Lower lobe of right lung (tissue), 2 donors: ENCODE measurements at places on chromosomes 2 and 18. TPM values are rescaled to one million over a fixed set of nuclear protein-coding genes. Genes with fewer than 3 reads are reported as not detected.

GRCh38 chr2:237859533-237860272 is at the start of gene RAMP1:
TSS of gene RAMP1 (plus strand) at chr2:237859623. CDS start at chr2:237859676, 53 bp downstream.
- DNase-seq, result no peak

Gene CELF4
- 0.38 TPM for total RNA-seq

DNA sequence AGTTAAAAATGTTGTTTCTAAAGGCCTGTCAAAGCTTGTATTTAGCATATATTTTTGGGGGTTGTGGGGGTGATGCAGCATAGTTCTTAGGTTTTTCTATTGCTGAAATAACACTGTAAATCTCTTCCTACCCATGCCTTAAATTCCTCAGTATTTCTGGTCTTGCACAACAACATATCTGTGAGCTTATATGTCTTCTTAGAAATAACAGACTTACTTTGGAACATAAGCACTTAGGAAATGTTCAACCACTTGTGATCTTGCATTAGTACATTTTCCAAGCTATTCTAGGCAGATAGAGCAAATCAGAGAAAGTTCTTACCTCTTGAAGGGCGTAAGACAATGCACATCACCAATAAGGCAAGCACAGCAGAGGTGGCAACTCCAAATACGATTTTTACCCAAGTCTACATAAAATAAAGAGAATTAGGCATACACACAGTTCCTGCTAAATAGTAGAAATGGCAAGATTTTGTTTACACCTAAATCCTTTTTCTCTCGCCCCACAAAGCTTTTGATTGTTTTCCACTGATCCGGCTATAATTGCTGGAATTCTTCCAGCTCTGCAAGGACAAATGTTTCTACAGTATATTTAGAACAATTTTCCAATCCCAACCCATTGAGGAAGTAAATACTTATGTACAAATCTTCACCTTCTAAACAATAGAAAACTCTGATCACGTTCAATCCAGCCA is 512 bp downstream of the FAP start:
- DNase-seq, result no peak

DNA sequence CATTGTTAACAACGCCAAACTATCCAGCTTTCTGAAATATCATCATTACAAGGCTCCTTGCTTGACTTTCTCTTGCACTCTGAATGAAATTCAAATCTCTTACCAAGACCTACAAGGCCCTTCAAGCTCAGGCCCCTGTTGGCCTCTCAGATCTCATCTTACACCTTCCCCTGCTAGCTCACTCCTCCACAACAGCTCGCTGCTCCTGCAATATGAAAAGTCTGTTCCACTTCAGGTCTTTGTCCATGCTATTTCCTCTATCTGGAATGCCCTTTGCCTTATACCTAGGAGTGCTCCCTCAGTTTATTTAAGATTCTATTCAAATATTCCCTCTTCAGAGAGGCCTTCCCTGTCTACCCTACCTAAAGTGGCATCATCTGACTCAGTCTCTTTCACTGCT is 91.7 kb downstream of the SESTD1 start:
- no peak for DNase-seq

GRCh38 chr2:106054880-106055655 is 139.0 kb downstream of the UXS1 start:
- DNase-seq, result no peak

DNA sequence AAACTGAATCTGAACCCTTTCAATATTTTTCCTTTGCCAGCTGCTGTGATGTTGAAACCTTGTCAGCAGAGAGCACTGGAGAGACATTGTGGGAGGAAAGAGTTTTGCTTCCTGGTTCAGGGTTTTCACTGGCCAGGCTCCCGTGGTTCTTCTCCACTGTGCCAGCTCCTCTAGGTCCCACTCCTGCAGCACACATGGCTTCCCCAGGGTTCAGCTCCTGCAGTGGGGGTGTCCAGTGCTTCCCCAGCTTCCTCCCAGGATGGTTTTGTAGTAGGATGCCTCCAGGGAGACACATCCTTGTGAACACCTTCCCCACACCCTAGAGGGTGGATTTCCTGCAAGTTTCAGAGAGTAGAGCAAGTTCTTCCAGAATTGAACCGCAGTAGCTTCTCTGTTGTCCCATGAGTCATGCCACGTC is 24.0 kb upstream of the SULT1C3 start:
- DNase-seq, result no peak

- no peak for DNase-seq
Measured at GRCh38 chr2:24077535-24077877, 1.4 kb upstream of the SF3B6 start.

GRCh38 chr2:97788986-97789644 is 75.7 kb downstream of the ZAP70 start:
- DNase-seq, result no peak

Gene ABCG8
- not detected for total RNA-seq

Gene DCDC2C
- not detected for total RNA-seq

DNA sequence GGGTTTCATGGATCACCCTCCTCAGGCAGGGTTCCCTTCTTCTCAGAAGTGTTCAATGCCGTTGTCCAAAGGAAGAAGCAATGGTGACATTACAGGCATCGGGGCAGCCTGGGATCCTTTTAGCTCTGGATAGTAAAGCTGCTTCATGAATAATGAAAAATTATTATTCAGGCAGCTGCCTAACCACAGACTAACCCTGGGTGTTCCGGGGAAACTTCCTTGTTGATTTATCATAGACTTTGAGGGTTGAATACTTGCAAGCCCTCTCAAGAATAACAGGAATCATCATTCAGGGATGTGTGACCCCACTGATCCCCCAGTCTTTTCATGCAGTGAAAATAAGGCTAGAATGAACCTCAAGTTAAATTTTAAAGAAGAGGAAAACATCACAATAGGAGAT is 419.4 kb downstream of the MEIS1 start:
- no peak for DNase-seq

DNA sequence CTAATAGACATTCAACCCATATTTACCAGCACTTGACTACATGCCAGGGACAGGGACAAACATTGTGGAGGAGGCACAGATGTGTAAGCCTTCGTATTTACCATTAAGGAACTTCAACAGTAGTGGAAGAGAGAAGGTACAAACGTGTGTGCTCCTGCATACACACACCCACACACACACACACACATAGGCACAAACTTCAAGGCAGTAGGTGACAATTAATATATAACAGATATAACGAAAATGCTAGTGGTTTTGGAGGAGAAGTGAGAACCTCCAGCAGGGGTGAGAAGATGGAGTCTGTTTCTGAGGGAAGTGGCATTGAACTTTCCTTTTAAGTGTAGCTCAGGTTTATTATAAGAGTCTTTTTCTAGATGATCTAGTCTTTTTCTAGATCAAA is 231.1 kb downstream of the SETBP1 start:
- DNase-seq, result no peak

DNA sequence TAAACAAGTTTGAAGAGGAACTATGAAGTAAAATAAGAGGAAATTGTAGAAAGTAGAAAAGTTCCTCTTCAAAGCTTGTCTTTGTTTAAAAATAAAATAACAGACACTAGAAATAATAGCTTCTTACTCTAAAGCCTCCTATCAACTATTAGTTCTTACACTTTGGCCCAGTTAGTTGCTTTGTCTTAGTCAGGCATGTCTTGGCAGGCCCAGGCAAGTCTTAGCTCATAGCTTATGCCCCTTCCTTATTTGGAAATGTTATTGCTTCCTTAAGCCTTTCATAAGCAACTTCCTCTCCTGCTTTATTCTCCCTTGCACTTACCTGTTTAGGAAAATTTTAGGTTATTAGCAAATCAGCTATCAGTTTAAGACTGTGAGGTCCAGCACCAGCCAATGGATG is 950.6 kb upstream of the LRATD1 start:
- DNase-seq, result no peak

- no peak for DNase-seq
Measured at GRCh38 chr2:219225350-219225749, 4.1 kb downstream of the ATG9A start.

DNA sequence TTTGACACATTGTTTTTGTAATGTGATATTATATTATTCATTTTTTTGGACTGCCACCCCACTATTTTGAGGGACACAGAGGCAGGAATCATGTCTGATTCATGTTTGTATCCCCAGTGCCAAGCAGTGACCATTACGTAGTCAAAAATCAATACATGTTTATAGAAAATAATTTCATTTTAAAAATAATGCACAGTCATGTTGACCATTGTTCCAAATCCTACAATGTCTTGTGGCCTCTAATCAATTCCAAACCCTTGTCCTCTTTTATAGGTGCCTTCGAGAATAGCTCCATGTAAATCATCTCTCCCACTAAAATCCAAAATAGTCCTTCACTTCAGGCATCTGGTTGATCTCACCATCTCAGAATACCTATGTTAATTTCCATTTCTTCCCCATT is 454.7 kb downstream of the LRP1B start:
- no peak for DNase-seq
